ENCODE measurements at places on chromosomes 7 and 10. TPM values are rescaled to one million over a fixed set of nuclear protein-coding genes. Genes with fewer than 3 reads are reported as not detected.

- no peak overlapping the region for H3K4me3 ChIP-seq
- peaks cover 9% of the 10 kb centered on the region for H3K36me3 ChIP-seq
- no peaks in the 10 kb centered on the region for H3K4me1 ChIP-seq
- no peak overlapping the region for H3K27ac ChIP-seq
- peak; percentile 17 for DNase-seq
- no peaks in the 10 kb centered on the region for H3K27me3 ChIP-seq
Measured at GRCh38 chr7:4010061-4010605, 672.0 kb upstream of the FOXK1 start.

DNA sequence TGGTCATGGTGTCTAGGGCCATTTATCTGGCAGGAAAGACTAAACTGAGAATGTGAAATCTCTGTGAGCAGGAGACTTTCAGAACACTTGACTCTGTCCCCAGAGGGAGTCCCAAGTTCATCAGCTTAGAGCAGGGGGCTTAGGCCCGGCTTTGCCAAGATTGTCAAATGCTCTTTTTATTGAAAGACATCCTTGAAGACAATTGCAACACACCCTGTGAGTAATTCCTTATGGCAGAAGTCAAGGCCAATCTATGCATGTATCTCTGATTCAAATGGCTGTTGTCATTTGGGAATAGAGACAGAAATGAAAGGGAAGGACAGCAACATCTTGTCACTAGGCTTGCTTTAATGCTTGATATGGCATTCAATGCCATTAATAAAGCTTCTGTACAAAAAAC, 33.7 kb downstream of the BAMBI start:
- no peaks in the 10 kb centered on the region for H3K27me3 ChIP-seq
- H3K4me1 ChIP-seq, result peaks cover 9% of the 10 kb centered on the region
- no peaks in the 10 kb centered on the region for H3K36me3 ChIP-seq
- DNase-seq, result no peak

The ACBD7 gene
- total RNA-seq, result 7.3 TPM

The SLC13A1 gene
- 0.09 TPM for total RNA-seq

DNA sequence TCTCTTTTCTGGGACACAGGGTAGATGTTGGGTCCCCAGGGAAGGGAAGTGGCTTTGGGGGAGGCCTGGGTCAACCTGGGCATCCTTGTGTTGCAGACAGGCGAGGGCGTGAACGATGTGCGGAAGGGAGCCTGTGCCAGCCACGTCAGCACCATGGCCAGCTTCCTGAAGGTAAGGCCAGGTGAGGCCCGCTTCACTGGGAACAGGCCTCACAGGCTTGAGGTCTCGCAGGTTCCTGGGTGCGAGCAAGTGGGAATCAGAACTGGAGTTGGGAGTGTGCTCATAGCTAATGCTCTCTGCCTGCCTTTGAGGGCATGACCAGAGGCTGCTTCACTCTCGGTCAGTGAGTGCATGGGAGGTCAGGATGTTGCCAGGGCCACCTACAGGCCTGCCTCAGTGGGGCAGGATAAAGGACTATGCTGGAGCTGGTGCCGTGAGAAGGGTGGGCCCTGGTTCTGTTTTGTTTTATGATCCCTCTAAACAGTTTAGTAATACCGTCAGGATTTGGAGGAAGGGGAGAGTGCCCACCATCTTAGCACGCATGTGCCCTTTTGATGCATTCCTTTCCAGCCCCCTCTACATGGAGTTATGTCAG, 8.4 kb downstream of the DBNL start:
- H3K27me3 ChIP-seq, result no peaks in the 10 kb centered on the region
- H3K4me3 ChIP-seq, result no peak overlapping the region
- H3K27ac ChIP-seq, result no peak overlapping the region
- no peak for DNase-seq

The ASB10 gene
- total RNA-seq, result not detected

DNA sequence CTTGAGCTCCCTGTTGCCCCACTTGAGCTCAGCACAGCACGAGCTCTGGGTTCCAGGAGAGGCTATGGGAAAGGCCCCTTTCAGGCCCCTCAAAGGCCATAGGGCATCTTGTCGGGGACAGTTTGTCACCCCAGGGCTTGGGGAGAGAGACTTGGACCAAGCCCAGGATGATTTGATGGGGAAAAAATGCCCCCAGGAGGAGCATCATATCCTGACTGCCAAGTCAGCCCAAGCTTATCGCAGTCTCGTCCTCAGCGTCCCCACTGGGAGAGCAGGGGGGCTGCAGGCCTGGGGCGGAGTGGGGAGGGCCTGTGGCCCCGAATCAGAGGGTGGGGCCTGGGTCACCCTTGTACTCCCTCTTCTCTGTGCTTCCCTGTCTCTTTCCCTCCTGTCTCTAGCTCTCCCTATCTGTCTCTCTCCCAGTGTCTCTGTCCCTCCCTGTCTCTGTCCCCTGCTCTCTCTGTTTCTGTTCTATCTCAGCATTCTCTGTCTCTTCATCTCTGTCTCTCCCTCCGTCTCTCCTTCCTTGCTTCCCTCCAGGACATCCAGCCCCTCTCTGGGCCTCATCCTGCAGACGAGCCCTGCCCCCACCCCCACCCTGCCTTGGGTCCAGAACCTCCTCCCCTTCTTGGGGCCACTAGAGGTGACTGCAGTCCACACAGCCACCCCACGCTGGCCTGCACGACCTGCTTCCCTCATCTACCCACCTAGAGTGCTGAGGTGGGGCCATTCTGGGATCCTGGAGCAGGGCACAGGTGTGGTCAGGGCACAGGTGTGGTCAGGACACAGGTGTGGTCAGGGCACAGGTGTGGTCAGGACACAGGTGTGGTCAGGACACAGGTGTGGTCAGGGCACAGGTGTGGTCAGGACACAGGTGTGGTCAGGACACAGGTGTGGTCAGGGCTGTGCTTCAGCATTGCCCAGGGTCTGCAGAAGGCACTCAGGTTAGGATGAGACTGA, 17.3 kb upstream of the GRIFIN start:
- no peaks in the 10 kb centered on the region for H3K4me1 ChIP-seq
- no peak for DNase-seq
- no peaks in the 10 kb centered on the region for H3K36me3 ChIP-seq
- H3K27me3 ChIP-seq, result no peaks in the 10 kb centered on the region

The SPDYE2B gene
- not detected for total RNA-seq

DNA sequence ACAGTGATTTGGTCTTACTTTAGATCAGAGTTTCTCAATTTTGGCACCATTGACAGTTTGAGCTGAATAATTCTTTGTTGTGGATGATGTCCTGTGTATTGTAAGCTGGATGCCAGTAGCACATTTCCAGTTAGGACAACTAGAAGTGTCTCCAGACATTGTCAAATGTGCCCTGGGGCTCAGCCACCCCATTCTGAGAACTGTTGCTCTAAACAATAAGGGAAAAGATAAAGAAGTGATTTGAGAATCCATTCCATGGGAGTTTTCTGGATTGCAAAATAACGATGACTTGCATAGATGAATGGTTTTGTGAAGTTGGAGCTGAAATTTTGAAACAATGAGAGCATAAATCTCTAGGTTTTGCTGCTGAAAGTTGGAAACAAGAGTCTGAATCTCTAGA, 44.6 kb downstream of the NUP205 start:
- peaks cover 84% of the 10 kb centered on the region for H3K36me3 ChIP-seq
- no peak overlapping the region for H3K4me3 ChIP-seq
- peak; percentile 2 for DNase-seq
- H3K27ac ChIP-seq, result no peak overlapping the region
- H3K4me1 ChIP-seq, result no peaks in the 10 kb centered on the region
